LoVo (cell line): ENCODE measurements at places on chromosomes 7 and 10.
A peak's percentile ranks its signal among the peaks of the same experiment; 100 is the strongest.

DNA sequence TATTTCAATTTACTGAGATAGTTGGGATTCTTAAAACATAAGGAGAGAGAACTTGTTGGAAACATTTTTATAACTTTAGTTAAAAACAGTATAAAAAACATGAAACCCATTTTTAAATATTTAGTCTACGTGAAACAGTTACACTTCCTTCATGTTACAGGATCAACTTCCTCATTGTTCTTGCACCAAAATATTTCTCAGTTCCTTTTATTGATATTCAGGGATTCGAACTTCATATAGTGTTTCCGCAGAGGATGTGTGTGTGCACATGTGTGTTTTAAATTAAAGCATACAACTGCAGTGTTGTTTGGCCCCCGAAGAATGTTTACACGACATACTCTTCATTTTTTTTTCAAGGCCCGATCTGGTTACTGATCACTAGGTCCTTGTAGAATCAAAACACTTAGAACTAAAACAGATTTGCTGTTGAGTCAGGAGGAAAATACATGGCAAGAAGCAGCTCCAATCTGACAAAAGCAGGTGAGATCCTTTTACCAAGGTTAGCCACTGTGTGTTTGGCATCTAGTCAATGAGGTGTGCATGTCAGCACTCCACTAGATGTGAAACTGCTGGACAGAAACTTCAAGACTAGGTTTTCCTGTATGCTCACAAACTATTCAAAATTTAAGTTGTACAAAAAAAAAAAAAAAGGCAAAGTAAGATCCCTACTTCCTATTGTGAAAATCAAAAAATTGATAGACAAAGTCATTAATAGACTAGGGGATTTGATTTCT lies 60.4 kb downstream of the INSYN2A start:
- DNase-seq = no peak

DNA sequence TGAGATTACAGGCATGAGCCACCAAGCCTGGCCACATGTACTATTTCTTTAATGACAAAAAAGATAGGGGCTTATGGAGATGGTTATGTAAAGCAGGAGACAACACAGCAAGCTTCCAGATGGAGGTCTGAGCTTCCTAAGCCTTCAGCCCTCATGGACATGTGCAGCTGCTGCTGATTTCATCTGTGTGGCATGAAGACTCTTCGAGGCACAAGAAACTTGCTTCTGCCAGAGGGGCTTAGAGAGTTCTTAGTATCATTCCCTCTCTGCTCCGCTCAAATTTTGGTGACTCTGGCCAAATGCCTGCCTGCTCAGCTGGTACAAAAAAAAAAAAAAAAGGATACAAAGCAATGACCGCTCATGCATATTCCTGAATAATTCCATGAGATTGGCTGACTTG lies 552.5 kb downstream of the TYW1 start:
- DNase-seq = no peak

- peak; percentile 27 for DNase-seq
These were observed 36.9 kb upstream of the KDM7A start for GRCh38 chr7:140213684-140214074.

- DNase-seq = no peak
These were observed 44.3 kb upstream of the EIF4H start for GRCh38 chr7:74129887-74130286.

GRCh38 chr7:129161524-129162225 lies 17.2 kb downstream of the TSPAN33 start:
- DNase-seq = no peak

GRCh38 chr10:132163278-132163765 lies 23.4 kb upstream of the DPYSL4 start:
- peak; percentile 37 for DNase-seq

DNA sequence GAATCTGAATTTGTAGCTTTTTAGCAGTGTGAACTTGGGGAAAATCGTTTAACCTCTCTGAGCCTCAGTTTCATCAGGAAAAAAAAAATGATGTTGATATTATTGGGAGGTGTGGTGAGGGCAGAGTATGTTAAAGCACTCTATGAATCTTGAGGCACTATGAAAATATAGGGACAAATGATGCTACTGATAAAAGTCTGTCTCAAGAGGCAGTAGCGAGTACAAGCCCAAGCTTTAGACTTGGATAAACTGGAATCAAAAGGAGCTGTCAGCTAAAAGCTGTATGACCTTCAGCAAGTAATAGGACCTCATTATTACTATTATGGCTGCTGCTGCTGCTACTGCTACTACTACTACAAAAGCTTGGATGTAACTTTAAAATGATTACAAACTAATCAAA lies 8.4 kb downstream of the ZNF277 start:
- DNase-seq = no peak

GRCh38 chr10:10787586-10787985 lies 230.1 kb upstream of the CELF2 start:
- no peak for DNase-seq

- DNase-seq = no peak
These were observed 137.9 kb upstream of the CCDC6 start for GRCh38 chr10:60044242-60044641.

DNA sequence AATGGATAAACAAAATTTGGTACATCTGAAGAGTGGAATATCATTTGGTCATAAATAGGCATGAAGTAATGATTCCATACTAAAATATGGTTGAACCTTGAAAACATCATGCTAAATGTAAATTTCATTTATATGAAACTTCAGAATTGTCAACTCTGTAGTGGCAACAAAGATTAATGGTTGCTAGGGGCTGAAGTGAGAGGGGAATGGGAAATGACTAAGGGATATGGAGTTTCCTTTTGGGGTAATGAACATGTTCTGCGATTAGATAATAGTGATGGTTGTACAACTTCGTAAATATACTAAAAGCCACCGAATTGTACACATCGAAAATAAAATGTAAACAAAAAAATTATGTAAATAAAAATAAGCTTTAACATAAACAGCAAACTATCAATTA lies 384.1 kb upstream of the STEAP1 start:
- DNase-seq = no peak

GRCh38 chr10:78843495-78843894 lies 225.3 kb upstream of the ZMIZ1 start:
- DNase-seq = no peak

- DNase-seq = no peak
These were observed 104.1 kb downstream of the LHPP start for GRCh38 chr10:124565565-124566221.

GRCh38 chr7:74479066-74479781 lies 25.5 kb downstream of the GTF2IRD1 start:
- DNase-seq = peak; percentile 37

- peak; percentile 22 for DNase-seq
These were observed 317.4 kb upstream of the SP8 start for GRCh38 chr7:21104124-21104500.
